Suprapubic skin (tissue), 4 donors: ENCODE measurements at places on chromosomes 1 and 21.

DNA sequence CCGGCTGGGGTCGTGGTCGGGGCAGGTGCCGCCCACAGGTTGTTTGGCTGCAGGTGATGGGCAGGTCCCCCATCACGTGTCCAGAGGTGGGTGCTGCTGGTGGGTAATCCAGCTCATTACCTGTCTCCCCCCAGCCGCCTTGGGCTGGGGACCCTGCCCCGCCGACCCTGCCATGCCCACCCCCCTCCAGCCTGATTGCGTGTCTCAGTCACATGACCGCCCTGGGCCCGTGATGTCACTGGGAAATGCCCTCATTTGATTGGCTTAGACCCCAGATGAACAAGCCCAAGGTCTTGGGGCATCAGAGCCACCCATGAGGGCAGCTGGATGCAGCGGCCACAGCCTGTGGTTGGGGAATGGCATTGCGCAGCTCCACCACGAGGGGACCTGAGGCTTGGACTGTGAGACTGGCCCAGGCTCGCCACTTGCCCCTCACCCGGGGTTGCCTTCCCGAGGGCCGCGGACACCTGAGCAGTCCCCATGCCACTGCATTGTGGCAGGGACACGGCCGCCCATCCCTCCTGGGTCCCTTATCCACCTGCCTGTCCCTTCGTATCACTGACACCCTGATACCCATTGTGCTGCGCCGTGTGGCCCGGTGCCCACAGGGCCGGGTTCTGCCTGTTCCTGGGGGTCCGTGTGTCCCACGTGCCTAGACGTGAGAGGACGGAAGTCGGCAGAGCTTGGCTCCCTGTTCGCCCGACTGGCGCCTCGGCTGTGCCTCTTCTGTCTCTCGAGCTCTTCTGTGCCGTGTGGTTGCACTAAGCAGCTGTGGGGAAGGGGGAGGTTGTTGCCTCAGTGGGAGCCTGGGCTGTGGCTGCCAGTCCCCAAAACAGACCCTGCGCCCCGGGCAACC is 68.0 kb downstream of the FAAP20 start:
- no peak for DNase-seq

DNA sequence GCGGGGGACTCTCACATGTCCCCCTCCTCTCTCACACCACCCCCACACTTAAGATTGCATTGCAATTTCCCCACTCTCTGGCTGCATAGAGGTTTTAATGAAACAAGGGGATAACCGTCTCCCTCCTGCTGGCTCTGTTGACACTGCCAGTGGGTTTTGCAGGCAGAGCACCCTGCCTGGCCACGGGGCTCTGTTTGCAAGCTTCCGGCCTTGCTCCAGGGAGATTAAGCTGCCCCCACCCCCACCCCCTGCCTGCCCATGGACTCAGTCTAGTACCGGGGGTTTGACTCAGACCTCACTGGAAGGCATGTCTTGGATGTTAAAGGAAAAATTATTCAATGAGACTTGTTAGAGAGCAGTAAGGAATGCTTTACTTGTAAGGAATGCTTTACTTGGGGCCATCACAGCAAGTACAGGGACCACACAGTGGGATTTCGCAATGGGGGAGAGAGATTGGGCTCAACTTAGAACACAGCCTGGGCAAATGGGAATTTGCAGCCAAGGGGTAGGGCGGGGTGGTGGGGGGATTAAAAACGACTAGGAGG is 101.0 kb downstream of the AJAP1 start:
- DNase-seq = no peak

- no peak for DNase-seq
Observed at GRCh38 chr1:24085007-24085406, 26.9 kb downstream of the MYOM3 start.

GRCh38 chr1:233873666-233874065 is 30.8 kb upstream of the SLC35F3 start:
- DNase-seq = no peak

GRCh38 chr1:11730429-11730891 is 5.5 kb upstream of the AGTRAP start:
- DNase-seq = no peak

- DNase-seq = no peak
Observed at GRCh38 chr1:227996187-227996950, 10.4 kb upstream of the WNT3A start.

- DNase-seq = peak; percentile 64
Observed at GRCh38 chr1:2983706-2984398, 37.4 kb upstream of the ACTRT2 start.

DNA sequence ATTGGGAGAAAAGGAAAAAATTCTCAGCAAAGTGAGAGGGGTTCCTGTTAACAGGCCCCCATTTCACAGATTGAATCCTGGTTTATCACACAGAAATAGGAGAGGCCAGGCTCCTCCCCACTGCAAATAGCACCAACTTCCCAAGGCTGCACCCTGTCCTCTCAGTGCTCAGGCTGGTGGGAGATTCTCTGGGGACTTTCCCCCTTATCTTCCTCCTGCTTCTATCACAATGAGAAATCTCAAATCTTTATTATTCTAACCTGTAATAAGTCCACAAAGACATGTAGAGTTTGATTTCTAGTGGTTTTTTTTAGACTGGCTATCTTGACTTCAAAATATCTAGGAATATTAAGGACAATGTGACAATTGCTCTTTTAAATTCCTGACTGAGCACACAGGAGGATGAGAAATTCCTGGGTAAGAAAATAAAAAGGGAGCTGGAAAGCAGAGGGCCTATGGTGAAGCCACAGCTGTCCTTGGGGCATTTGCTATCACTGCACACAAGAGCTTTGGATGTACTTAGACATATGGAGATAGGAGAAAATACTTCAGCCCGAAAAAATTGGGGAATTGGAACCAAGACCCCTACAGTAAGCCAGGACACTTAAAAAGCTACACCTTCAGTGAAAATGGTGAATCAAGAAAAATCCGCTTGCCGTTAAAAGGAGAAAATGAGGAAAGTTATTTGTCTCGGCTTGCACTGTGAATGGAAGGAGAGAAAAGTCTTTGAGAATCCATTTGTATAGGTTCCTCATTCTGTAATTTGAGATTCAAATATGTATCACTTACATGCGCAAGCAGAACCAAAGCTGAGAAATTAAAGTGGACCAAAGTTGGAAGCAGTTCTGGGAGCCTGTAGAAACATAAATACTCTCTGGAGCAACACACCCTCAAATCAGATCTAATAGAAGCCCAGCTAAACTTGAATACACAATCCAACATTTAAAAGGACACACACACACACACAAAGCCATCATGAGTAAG is 65.9 kb upstream of the C1orf105 start:
- no peak for DNase-seq

- no peak for DNase-seq
Observed at GRCh38 chr1:60888126-60888525, 194.2 kb upstream of the NFIA start.

DNA sequence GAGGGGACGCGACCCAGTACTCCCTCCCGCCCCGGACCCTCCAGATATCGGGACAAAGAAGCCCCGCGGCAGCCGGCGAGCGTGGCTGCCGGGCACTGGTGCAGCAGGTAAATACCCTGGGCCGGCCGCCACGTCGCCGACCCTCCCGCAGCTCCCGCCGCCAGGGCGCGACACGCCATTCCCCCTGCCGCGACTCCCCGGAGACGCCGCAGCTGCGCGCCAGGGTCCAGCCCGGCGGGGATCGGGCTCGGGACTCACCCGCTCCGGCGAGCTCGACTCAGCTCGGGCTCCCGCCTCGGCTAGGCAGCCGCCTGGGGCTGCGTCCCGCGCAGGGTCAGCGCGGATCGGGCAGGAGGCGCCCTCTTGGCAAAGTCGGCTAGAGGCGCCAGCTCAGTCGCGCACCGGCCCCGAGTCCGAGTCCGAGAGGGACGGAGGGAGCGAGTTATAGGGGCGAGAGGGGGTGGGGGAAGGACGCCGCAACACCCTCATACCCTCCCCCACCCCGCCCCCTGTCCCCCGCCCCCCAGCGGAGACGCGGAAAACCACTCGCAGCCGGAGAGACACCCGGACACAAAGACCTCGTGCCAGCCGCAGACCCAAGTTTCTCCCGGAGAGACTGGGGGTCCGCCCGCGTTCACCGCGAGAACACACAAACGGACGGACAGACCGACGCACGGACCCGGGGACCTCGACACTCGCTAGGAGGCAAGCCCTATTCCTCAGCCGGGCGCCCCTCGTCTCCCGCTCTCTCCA is 985 bp downstream of the SYT6 start:
- DNase-seq = no peak

GRCh38 chr1:62281922-62282555 is 37.2 kb downstream of the KANK4 start:
- DNase-seq = no peak

- no peak for DNase-seq
Observed at GRCh38 chr21:35077975-35078374, 28.9 kb upstream of the RUNX1 start.

GRCh38 chr1:230735447-230735846 is 11.7 kb upstream of the CAPN9 start:
- no peak for DNase-seq

DNA sequence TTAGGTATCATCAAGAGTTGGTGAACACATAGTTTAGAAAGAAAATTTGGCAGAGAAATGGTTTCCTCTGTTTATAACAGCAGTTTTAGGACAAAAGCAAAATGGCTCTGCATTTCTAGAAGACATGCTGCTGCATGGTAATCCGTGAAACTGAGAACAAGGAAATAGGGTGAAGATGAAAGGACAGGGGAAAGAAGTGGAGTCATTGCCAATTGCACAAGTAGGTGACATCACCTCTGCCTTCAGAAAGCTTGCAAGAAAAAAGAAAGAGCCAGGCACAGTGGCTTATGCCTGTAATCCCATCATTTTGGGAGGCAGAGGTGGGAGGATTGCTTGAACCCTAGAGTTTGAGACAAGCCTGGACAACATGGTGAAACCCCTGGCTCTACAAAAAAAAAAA is 217.6 kb downstream of the LMX1A start:
- no peak for DNase-seq

DNA sequence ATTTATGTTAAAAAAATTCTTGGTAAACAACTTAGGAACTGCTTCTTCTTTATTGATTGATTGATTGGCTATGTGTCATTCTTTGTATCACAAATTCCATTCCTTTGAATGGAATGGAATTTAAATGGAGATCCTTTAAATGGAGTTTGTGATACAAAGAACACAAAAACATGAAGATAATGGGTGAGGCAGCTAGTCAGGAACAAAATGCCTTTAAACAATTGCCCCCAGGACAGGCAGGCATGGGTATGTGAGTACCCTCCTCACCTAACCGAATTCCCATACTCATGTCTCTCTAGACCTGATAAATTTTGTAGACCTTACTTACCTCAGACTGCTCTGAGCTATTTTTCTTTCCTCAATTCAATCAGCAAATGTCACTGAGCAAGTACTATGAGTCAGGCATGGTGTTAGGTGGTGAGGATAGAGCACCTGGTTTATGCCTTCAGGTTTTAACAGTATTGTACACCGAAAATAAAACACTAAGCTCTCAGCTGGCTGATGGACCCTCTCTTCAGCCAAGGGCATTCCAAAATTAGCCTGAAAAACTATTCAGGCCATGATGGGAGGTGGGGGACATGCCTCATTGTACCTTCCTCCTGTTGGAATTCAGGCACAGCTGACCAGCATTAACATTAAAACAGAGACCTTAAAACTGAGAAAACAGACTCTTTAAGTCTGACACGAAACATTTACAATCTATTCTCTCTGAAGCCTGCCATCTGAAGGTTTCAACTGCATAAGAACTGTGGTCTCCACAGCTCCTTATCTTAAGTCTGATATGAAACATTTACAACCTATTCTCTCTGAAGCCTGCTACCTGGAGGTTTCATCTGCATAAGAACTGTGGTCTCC is 58.9 kb downstream of the OLFML3 start:
- DNase-seq = no peak

DNA sequence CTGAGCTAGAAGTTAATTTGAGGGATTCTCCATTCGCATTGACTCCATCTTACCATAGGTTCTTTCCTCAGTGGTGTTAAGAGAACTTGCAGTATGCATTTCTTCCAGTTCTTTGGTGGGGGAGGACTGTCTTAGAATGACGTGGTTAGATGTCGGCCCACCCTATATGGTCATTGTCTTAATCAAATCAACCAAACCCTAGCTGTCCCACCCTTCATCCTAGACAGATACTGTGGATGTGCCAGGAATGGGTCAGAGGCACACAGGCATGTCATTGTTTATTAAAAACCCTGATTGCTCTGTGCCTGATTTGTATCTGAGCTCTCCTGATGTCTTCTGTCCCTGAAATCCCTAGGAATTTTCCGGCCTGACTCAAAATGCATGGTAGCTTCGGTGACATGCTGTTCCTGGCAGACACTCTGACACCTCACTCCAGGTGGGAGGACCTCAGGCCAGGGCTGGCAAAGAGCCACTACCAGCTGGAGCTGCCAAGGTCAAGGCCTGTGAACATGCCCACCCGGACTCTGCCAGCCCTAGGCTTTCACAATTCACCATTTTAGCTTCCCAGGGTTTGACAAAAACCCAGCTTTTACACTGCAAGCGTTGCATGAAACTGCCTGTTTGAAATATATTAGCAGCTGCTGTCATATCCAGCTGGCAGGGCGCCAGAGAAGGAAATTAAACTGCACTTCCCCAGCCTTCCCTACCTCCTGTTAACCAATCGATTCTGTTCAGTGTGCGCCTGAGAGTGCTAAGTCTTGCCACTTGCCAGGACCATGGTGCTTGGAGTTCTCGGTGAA is 134.0 kb downstream of the FAM78B start:
- DNase-seq = no peak

GRCh38 chr1:66367369-66367768 is 166.6 kb upstream of the SGIP1 start:
- DNase-seq = no peak

DNA sequence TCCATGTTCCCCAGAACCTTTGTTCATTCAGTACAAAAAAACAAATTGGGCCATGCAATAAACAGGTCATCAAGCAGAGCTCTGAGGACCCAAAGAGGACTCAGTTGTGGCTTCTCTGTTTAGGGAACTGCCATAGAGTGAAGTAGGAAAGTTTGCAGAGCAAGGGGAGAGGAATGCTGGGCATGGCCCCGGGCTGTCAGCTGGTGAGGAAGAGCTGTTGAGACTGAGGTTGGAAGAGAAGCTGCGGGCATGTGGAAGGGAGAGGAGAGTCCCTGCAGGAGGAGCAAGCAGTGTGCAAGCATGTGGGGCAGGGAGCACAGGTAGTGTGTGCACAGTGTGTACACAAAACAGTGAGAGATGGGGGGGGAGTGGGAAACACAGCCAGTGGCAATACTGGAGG is 71.8 kb downstream of the NTPCR start:
- DNase-seq = no peak

- DNase-seq = no peak
Observed at GRCh38 chr1:82927753-82928152, 1071.2 kb downstream of the TTLL7 start.

DNA sequence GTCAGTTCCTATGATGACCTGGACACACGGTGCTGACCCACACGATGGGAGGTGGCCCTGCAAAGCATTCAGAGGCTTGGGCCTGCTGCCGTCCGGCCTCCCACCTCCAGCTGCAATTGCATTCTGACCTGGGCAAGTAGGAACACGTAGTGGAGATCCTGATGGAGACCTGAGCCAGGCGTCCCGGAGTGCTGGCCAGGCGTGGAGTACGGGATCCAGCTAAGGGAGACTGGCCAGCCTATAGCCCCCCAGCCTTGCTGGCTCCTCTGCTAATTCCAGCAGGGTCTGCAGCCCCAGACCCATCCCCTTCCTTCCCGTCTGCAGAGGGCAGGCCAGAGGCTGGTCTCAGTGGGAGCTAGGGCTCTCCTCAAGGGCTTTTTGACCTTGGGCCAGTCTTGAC is 11.2 kb downstream of the CD46 start:
- DNase-seq = no peak

- no peak for DNase-seq
Observed at GRCh38 chr1:155473151-155473821, 89.3 kb downstream of the ASH1L start.

- no peak for DNase-seq
Observed at GRCh38 chr1:201062511-201063091, 39.1 kb upstream of the KIF21B start.

- no peak for DNase-seq
Observed at GRCh38 chr21:16594191-16594590, 864.4 kb downstream of the USP25 start.
